Lung microvascular endothelial cell (primary cell): ENCODE measurements at places on chromosomes 2 and 18. TPM values are rescaled to one million over a fixed set of nuclear protein-coding genes. Genes with fewer than 3 reads are reported as not detected.

The MYCN gene
- total RNA-seq: 2.6 and 9.5 TPM in 2 replicates

The SDC1 gene
- 0.40 and 1.7 TPM in 2 replicates for total RNA-seq

DNA sequence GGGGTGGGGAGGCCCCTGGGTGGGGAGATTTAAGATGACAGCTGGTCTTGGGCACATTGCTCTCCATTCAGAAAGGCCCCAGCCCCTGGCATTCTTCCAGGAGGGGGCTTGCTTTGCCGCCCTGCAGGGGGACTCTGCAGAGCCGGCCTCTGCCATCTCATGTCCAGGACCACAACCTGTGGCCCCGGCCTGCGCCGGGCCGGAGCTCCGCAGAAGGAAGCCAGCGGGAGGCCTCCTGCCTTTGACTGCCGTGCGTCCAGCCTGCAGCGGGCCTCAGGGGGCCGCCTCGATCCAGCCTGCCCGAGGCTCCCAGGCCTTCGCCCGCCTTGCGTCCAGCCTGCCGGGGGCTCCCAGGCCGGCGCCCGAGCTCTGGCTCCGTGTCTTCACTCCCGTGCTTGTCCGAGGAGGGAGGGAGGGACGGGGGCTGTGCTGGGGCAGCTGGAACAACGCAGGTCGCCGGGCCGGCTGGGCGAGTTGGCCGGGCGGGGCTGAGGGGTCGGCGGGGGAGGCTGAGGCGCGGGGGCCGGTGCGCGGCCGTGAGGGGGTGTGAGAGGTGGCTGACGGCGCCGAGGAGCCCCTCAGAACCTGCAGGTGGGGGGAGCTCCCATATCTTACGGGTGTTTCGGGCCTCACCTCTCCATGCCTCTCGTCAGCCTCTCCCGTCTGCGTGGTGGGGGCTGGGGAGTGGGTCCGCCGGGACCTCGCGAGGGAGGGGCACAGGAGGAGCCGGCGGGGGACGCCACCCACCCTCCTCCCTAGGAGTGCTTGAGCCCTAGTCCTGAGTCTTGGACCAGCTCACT is 20.4 kb downstream of the GPC1 start:
- no peak for DNase-seq

GRCh38 chr2:152485954-152486736 is 151.2 kb downstream of the FMNL2 start:
- DNase-seq: peak; percentile 38

The CENPA gene
- total RNA-seq: 2.8 and 7.8 TPM in 2 replicates

DNA sequence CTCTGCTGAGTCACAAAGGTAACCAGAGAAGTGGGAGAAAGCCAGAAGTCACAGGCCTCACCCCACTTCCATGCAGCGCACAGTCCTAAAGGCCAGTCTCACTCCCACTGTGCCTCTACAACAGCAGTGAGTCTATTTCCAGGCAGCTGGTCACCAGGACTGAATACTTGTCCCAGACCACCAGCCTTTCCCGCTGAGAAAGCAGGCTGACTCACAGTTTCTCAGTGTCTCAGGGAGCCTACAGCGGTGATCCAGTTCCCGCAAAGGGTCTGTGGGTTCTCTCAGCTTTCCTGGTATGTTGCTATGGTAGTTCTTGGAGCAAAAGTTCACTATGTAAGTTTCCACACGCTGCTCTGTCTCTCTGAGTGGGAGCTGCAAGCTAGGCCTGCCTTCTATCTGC is 622.5 kb downstream of the RNF144A start:
- DNase-seq: no peak

DNA sequence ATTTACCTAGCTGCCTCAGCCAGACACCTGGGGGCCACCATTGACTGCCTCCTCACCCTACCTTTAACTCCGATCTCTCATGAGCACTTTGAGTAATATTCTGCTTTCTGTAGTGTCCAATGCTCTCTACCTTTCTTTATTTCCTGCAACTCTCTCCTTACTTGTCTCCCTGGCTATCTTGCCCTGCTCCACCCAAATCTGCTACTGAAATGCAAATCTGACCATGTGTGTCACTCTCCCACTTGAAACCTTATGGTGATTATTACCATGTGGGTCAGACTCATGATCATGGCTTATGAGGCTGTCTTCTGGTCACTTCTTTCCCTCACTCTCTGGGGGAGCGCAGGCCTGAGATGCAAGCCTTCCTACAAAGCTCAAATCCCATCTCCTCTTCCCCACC is 83.3 kb downstream of the INSIG2 start:
- no peak for DNase-seq

DNA sequence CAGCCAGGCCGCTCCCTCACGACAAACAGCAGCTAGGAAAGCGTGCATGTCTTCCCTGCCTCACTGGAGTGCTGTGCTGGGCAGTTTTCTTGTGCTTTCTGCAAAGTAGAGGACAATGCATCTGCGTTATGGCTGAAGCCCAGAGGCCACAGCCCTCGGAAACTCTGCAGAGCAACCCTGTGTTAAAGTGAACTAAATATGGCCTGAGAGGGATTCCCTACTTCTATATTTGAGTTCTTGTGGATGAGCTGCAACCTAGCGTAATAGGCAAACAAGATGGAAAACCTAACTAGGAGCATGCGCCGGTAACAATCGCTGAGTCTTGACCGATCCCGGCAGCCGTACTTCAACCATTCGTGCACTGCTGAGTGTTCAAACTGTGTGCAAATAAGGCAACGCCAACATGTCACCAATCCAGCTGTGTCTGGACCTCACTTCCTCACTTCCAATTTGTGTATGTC is 471.9 kb upstream of the HS6ST1 start:
- DNase-seq: no peak

DNA sequence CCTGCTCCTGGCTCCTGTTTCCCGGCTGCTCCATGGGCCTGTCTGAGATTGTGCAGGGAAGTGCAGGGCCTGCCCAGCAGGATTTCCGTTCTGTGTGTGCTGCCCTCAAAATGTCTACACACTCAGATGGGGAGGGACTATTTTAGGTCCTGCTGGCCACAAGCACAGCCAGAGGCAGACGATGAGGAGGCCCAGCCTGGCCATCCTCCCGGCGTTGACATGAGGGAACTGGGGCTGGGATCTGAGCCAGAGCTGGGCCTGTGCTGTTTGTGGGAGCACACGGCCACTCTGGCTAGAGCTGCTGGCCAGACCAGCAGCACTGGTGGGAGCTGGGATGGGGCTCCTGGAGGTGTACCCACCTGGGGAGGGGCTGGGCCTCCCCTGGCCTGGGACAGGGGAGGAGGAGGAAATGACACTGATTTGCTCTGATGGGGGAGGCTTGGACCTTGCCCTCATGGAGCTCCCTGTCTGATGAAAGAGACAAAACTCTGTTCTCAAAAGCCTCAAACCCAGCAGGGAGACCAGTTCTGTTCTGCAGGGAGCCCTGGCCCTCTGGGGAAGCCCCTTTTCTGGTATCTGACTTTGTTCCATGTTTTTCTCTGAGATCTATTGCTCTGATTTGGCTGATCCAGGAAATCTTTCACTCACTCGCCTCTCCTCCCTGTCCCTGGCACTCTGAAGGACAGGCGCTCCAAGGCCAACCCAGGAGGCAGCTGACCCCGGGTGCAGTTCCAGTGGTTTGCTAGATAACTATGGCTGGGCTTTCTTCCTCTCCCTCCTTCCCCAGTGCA is 161.8 kb downstream of the DYSF start:
- peak; percentile 86 for DNase-seq

- peak; percentile 96 for DNase-seq
Observed at GRCh38 chr2:64730551-64731262, 77.0 kb upstream of the SERTAD2 start.

DNA sequence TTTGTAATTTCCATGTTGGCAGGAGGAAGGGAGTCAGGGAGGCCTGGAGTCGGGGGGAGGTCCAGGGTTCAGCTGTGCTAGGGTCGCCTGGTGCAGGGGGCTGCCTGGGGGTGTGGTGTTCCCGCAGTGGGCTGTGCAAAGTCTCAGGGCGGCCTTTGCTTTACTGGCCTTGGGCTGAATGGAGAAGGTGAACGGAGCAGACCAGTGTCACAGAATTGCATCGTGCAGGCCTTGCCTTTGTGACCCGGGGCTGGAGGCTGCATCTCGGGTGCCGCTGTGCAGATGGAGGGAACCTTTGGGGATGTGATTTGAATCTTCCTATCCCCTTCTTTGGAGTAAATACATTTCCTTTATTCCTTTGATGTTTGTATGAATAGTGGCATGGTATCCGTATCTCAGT is 8.8 kb downstream of the SNTG2 start:
- DNase-seq: no peak

The ZAP70 gene
- total RNA-seq: under 0.01 TPM in 1 of 2 replicates, not detected in the other

- no peak for DNase-seq
Observed at GRCh38 chr2:80529466-80530165, 225.1 kb upstream of the LRRTM1 start.

GRCh38 chr2:100936972-100937542 is 65.0 kb upstream of the RPL31 start:
- no peak for DNase-seq

The PARD6G gene
- 20.3 and 74.8 TPM in 2 replicates for total RNA-seq

GRCh38 chr18:79542213-79542612 is 137.4 kb upstream of the CTDP1 start:
- no peak for DNase-seq

DNA sequence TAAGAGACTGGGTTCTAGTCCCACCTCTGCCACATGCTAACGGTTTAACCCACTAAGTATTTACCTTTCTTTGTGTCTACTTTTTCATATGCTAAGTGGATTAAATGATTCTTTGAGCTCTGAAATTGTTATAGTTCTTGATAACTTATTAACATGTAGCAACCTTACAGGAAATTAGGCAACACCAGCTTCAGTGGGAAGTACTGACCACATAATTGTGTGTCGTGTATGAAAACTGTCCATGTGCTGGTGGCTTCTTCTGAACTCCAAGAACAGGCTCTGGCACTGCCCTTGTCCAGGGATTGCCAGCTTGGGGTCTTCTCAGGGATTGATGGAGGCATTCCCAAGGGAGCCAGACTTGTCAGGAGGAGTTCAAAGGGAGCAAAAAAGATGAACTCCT is 427.7 kb downstream of the TGIF1 start:
- DNase-seq: no peak

The FSHR gene
- total RNA-seq: not detected in 2 replicates

GRCh38 chr2:211479536-211480150 is 923.2 kb downstream of the CPS1 start:
- DNase-seq: no peak

- no peak for DNase-seq
Observed at GRCh38 chr2:98474979-98475632, 30.4 kb downstream of the INPP4A start.

The RUFY4 gene
- total RNA-seq: not detected in 2 replicates

The HOXD13 gene
- total RNA-seq: not detected in 2 replicates

DNA sequence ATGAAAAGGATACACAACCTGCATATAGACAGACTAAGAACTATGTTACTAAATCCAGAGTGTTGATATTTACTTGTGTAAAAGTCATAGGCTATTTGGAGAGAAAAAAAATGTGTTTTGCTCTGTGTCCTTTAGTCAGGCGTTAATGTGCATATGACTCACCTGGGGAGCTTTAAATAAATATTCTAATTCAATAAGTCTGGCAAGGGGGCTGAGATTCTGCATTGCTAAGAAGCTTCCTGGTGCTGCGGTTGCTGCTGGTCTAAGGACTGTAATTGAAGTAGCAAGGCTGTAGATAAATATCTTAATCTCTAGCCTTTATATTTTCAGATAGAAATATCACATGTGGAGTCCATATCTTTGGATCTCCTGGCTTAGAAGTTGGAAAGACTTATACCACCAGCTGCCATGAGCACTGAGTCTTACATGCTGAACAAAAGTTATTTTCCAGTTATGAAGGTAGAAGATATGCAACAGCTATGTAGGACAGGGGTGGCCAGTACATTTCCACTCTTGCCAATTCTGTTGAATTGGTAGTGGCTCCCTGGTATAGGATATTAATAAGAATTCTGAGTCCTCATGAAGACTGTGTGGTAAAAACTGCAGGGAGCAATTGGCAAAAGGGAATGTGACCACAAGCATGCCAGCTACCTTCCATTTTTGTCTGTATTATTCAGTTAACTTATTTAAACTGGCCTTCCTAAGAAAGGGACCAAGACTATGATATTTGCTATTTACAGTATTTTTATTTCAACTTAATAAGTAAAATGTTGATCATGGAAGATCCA is 4.8 kb downstream of the SPAG16 start:
- DNase-seq: no peak

DNA sequence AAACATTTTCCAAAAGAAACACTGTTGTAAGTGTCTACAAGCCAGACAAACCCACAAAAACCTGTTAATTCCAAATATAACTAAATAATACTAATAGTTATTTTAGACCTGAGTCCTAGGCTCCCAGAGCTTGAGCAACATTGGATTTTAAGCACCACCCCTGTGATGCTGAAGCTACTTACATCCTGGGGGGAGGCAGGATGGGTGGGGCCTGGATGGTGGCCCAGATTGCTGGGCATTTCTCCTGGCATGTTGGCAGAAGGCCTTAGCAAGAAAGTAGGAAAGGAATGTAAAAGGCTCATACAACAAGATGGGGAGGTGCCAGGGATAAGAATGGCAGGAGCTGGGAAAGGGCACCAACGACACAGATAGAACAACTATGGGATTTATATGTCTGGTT is 50.7 kb upstream of the OTX1 start:
- peak; percentile 2 for DNase-seq

DNA sequence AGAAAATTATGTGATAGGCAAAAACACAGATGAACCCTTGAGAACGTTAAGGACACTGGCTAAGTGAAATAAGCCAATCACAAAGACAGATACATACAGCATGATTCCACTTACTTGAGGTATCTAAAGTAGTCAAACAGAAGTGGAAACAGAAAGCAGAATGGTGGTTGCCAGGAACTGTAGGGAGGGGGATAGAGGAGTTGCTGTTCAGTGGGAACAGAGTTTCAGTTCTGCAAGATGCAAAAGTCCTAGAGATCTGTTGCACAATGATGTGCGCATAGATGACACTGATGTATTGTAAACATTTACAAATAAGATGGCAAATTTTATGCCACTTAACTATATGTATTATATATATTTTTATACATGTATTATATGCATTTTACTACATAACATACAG is 59.7 kb downstream of the POLE4 start:
- no peak for DNase-seq

DNA sequence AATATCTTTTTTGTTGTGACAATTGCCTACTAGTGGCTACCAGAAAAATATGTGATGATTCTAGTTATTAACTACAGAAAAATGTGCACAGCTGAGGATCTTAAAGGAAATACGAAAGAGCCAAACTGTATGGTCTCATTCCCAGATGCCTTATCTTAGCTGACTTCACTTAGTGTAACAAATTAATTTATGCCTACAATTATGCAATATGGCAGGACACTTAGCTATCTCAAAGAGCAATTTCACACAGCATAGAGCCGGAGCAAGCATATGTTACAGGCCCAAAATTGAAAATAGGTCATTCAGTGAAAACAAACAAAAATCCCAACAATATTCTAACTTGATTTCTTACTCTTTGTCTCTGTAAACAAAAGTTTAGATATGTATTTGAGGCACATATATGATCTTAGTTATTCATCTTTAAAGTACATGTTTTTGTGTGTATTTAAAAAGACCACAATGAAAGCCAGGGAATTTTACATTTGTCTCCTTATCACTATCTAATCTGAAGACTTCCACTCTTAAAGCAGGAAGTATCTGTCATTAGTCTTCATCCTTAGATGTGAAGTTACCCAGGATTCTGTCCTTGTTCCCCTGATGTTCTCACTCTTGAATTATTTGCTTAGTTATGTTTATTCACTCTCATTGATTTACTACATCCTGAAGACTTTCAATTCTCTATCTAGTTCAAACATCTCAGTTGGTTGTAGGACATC is 1579.0 kb upstream of the NXPH2 start:
- no peak for DNase-seq

The STEAP3 gene
- total RNA-seq: 4.6 and 7.2 TPM in 2 replicates
